HFF-Myc (cell line): ENCODE measurements at places on chromosomes 16 and 17.

GRCh38 chr17:35372846-35373533 lies 431 bp downstream of the SLFN11 start:
- no peak for DNase-seq

GRCh38 chr17:1001640-1002411 lies 4.9 kb downstream of the TIMM22 start:
- DNase-seq, result no peak

DNA sequence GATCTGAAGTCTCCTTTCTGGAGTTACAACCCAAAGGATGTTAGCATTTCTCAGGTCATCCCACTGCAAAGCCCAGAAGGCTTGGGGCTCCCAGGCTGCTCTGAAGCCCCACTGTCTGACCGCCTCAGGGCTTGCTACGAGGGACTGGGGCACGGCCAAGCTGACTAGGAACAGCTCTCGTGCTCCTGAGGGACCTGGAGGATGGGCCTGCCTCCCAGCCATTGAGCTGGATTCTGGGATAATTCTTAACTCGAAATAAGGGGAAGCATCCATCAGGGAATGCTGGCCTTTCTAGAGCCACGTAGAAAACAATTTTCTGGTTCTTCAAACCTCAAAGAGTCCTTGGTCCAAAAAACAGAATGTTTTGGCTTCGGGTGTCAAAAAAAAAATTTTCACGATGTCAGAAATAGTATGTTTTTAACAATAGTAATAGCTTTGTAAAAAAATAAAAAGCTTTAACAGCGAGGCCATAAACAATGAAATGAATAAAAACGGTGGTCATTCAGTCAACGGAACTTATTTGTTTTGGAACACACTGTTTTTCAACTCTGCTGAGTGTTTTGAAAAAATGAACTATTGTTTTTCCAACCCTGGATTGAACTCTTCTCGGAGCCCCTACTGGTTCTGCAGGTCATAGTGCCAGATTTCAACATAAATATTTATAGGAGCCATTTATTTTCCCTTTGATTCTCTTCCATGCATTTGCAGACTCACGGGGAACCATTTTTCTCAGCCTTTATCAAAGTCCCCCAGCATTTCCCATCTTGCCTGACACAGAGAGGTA lies 16.4 kb upstream of the HERPUD1 start:
- DNase-seq, result no peak

GRCh38 chr16:48607056-48607825 lies 2.7 kb downstream of the N4BP1 start:
- DNase-seq, result no peak

- no peak for DNase-seq
Observed at GRCh38 chr17:36525888-36526287, 8.8 kb downstream of the MYO19 start.

DNA sequence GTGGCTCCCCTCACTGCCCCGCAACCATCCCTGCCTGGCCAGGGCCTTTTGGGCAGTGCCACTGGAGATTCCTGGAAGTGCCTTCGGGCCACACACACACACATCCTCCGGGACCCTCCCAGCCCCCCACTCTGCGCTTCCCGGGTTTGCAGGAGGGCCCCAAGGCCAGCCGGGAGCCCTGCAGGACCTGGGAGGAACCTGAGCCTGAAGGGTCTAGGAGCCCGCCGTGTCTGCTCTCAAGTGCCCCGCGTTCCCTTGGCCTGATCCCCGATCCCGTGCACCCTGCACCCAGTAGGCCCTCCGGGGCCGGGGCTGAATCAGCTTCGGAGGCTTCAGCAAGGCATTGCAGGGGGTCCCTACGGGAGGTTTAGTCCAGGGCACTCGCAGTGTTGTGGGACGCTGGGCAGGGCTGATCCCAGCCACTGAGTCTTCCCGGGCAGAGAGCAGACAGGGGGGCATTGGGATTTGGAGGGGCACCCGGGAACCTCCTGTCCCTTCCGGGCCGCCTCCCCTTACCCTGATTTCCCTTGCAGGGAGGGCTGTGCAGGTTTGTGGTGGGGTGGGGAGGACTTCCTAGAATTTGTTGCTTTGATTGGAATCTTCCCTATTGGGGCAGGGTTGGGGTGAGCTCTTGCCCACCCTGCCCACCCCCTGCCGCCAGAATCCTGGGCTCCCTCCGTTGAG lies 36.9 kb downstream of the TMEM235 start:
- DNase-seq, result no peak

DNA sequence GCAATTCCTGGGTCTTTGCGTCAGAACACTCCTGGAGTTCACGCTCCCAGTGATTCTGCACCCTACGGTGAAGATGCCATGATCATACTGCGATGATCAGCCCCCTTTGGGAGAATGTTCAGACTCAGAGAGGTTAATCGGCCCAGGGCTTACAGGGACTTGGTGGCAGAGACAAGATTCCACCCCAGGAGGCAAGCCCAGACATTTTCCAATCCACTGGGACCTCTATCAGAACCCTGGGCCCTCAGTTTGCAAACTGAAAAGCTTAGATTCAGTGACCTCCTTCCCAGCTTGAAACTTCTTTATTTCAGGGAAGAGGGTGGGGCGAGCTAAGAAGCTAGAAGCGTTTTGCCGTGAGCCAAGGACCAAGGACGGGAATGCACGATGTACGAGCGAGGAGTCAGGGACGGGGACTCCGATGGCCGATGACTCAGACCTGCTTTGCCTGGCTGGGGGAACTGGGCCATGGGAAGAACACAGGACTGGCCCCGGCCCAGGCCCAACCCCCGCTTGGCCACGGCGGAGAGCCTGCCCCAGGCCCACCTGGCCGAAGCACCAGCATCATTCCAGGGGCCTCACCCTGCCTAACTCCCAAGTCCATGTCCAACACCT lies 34.7 kb downstream of the SOCS3 start:
- no peak for DNase-seq

GRCh38 chr17:78903101-78903779 lies at the start of gene CEP295NL:
CEP295NL (minus strand) TSS chr17:78903201; CDS start chr17:78901828, 1,373 bp downstream.
- no peak for DNase-seq

DNA sequence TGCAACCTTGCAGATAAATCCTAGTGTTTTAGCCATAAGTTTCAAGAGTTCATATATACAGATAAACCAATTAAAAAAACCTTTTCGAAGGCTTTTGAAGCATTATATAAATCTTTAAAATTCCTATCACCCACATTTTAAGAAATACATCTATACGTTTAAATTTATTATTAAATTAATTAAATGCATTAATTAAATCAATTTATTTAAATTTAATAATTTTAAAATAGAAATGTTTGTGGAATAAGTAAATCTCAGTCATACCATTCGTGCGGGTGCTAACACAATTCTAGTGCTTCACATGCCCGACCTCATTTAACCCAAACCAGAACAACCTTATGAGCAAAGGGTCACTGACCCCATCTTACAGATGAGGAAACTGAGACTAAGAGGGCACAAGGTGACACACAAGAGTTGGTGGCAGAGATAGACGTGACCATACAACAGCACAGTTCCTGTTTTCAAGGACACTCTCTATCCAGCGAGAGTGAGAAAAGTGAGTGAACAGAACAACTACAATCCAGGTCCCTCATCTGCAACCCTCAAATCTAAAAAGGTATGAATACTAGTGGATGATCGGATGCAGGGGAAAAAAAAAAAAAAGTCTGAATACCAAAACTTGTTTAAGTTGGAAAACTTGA lies 1.4 kb downstream of the NSMCE1 start:
- no peak for DNase-seq

- no peak for DNase-seq
Observed at GRCh38 chr16:69936252-69936651, 14.9 kb upstream of the CLEC18A start.

- no peak for DNase-seq
Observed at GRCh38 chr16:19400711-19401110, 17.0 kb upstream of the TMC5 start.

DNA sequence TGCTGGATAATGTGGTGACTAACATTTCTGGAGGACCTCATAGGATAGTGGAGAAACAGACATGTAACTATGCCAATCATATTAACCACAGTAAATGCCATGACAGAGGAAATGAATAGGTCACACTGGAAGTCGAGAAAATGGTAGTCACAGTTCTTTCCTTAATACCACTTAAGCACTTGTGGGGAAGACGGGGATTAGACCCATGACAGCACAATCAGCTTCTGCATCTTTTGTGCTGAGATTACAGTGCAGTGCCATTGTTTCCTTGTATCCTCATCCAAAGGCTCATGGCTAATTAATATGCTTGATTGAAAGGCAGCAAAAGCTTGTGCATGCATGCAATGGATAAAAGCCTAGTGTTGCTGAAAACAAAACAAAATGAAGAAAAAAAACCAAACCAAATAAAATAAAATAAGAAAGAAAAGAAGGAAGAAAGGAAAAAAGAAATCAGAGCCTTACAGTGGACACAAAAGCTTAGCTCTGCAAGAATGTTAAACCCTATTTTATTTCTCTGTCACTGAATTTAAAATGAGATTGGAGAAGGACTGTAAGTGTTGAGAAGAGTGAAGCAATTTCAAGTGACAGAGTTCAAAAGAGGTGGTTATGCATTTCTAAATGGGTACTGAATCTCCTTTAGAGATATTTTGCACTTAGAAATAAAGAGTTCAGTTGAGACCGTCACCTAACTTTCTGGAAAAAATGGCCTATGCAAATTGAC lies 1011.9 kb downstream of the CDH8 start:
- DNase-seq, result no peak

DNA sequence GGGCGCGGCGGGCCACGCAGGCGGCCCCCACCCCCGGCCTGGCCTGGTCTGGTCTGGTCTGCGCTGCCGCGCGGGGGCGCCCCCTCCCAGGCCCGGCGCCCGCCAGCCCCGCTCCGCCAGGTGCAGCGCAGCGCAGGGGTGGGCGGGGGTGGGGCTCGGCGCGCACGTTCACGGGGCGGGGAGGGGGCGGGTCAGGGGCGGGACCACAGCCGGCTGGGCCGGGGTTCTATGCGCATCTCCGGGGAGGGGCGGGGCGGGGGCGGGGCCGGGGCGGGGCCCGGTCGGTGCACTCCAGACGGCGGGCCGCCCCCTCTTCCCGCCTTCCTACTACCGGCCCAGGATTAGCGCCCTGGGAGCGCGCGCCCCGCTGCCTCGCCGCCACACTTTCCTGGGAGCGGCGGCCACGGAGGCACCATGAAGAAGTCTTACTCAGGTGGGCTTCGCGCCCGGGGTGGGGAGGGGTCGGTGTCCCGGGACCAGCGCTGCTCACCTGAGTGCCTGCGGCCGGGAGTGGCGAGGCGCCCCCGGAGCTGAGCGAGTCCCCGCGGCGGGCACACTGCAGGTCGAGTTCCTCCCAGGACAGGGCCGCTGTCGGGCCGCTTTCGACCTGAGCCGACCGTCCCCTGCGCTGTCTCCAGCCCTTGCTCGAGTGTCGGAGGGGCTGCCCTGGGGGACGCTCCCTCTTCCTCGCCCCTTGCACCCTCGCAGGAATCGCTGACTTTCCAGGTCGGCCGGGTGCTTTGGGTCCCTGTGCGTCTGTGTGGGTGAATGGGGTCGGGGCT lies 140.5 kb downstream of the SEC14L1 start:
- no peak for DNase-seq

GRCh38 chr16:88732172-88732960 lies 26.1 kb downstream of the CTU2 start:
- no peak for DNase-seq

- no peak for DNase-seq
Observed at GRCh38 chr17:48598736-48599135, 5.2 kb upstream of the HOXB5 start.

DNA sequence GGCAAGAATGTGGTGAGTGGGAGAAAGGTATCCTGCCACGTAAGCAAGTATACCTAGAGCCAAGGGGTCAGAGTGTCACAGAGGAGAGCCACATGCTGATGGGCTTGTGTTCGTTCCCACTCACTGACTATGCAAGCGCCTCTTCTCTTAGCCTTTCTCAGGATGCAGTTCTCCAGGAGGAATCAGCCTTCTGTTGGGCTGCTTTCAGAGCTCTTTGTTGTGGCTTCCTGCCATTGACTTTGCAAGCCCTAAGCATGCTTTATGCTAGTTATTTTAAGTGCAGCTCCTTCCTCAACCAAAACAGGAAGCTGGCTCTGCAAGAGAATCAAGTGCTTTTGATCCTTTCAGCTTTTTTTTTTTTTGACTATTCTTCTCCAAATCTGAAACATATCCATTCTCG lies 66.6 kb downstream of the SIAH1 start:
- DNase-seq, result no peak

DNA sequence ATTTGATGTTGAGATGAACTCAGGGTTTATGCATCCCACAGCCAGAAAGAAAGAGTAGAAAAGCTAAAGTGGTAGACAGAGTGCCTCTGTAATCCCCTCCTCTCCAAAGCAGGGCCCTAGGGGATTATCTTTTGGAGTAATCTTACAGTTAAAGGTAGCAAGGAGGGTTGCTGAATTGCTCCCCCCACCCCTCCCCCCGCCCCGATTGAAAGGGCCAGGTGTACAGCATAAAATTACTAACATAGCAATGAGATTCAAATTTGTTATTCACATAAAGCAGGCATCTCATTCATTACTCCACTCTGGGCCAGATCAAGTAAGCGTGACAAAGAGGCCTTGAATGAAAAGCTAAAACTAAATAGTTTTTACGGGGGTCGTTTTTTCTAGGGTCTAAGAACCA lies 72.7 kb downstream of the STH start:
- DNase-seq, result no peak

GRCh38 chr17:27471321-27472269 lies 15.3 kb downstream of the KSR1 start:
- no peak for DNase-seq

GRCh38 chr16:29678691-29679267 lies at the start of gene QPRT:
QPRT (plus strand) TSS chr16:29679180; CDS start chr16:29679198, 18 bp downstream.
- DNase-seq, result peak; percentile 19

DNA sequence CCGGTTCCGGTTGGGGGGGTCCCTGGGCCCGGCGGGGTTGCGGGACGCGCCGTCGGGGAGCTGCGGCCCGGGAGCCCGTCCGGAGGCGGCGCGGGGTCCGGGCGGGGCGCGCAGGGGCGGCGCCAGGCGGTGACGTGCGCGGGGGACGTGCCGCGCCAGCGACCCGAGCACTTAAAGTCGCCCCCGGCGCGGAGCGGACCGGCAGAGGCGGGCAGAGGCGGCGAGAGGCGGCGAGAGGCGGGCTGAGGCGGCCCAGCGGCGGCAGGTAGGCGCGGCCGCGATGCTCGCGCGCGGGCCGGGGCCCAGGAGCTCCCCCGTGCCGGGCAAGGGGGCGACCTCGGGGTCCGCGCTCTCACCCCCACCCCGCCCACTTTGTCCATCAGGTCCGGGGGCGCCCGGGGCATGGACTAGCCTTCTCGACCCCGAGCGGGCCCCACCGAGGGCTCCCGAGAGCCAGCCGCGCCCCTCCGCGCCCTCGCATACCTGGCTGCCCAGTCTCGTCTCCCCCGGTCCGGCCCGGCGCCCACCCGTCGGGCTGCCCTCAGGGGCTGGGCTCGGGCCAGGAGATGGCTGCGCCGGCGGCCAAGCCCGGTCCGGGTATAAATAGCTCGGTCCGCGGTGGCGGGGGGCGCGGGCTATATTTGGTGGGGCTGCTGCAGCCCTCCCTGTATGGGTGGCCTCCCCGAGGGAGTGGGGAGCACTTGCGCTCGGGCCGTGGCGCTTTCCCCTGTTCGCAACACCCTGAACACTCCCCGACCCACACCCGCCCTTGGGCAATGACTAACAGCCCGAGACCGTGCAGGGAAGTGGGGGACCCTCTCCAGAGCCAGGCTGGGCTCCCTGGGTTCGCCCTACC lies at the start of gene SLC16A3:
TSS of gene SLC16A3 (plus strand) at position 201 of the 856 bp plus-strand sequence. CDS start 6,967 bp downstream, outside the sequence.
- no peak for DNase-seq
